T-cell (primary cell): ENCODE measurements at places on chromosomes 4 and X.

DNA sequence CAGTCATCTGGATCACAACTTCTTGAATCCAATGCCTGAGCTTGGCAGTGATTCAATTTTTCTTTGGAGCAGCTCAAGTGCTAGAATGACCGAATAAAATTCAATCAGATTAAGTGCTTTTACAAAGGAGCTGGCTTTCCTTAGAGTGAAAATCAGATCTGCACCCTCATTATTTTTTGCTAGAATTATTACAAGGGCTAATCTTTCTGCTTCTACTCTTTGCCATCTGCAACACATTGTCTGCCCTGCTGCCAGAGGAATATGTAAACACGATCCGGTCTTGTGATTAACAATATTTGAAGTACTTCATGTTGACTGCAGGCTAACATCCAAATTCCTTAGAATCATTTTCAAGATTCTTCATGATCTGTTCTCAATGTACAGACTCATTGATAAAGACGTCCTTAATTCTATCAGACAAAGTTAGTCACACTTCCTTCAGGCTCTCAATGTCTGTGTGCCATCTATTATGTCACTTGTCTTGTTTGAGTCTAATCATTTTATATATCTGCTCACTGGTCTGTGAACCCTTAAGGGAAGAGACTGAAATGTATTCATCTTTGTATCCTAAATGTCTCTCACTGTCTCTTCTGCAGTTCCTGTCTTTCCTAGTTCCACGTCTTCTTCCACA, 531.2 kb downstream of the GALNTL6 start:
- DNase-seq: no peak

- DNase-seq: no peak
These were observed 556 bp upstream of the SLC25A43 start for GRCh38 chrX:119398587-119398973.

GRCh38 chr4:130393642-130394041, 1297.7 kb downstream of the C4orf33 start:
- DNase-seq: no peak

- no peak for DNase-seq
These were observed 82.1 kb upstream of the BANK1 start for GRCh38 chr4:101708293-101709039.

DNA sequence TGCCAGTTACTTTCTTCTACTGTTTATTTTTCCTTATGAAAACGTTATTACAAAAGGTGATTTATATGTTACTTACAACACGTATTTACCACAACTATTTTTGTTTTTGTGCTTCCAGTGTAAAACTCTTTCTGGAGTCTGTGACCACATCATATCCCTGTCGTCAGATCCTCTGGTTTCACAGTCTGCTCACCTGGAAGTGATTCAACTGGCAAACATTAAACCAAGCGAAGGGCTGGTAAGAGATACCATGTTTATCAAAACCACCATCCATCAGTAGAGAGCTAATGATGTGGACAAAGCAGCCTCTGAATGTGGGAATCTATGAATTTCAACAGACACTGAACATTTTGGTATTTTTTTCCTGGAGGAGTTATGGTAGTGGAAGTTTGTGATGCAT, 116.1 kb downstream of the CNKSR2 start:
- no peak for DNase-seq

DNA sequence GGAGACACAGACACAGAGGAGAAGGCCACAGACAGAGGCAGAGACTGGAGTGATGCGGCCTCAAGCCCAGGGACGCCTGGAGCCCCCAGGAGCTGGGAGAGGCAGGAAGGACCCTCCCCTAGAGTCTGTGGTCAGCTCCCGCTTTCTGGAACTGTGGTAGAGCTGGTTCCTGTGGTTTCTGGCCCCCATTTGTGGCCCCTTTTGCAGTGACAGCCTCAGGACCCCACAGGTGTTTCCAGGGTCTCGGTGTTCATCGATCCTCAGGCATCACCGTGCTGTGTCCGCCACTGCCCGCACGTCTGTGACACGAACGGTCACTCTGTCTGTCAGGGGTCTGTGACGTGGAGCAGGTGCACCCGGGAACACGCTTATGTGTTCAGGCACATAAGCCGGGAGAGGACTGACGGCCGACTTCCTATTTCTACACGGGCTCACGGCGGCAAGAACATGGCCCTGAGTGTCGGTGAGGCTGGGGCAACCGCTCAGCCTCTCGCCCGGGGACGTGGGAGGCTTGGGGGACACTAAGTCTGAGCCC, 7.9 kb downstream of the GTPBP6 start:
- DNase-seq: no peak

DNA sequence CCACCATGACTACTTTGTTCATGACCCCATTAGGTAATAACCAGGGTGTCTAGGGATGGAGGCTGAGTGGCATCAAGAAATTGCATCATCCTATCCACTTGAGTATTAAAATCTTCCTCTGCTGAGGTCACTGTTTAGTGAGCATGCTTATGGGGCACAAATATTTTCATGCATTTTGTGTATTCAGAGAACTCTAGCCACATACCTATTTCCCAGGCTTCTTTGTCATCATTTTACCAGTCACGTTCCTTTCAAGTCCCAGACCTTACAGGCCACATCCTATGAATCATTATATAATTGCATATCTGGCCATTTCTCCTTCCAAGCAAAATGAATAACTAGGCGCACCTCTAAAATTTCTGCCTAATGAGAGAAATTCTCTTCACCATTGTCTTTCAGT, 1882.9 kb upstream of the AGA start:
- DNase-seq: no peak

- no peak for DNase-seq
These were observed 260.6 kb downstream of the NKX6-1 start for GRCh38 chr4:84238247-84239090.

DNA sequence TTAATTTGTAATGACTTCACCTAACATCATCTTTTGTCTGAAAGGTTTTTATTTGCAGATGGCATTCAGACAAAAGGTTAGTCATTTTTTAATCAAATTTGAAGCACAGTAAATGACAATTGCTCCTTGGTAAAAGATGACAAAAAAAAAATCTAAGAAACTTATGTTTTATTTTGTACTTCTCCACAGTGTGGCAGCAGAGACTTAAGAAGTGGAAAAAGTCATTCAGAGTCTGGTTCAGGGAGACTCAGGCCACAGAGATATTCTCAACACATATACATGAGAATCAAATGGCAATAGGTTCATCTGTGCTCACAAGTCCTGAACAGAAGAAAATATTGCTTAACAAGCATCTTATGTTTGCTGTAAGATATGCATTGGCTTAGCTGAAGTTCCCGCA, 436.2 kb downstream of the KCNIP4 start:
- no peak for DNase-seq

GRCh38 chrX:39121903-39122302, 320.6 kb downstream of the MID1IP1 start:
- DNase-seq: no peak

DNA sequence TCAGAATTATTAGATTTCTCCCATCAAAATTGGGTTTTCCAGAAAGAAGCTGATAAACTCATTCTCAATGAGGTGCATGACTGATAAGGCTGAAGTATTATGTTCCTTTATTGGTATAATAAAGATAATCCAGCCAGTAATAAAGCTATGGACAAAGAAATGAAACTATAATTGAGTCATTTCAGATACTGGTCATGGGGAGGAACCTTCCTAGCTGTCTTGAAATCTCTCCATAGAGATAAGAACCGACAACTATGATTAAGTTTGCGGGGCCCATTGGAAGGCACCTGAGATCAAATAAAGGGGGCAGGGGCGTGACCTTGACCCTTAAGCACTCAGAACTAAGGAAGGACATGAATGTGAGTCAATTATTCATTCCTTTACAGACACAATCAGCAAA, 47.8 kb downstream of the RAI2 start:
- no peak for DNase-seq

DNA sequence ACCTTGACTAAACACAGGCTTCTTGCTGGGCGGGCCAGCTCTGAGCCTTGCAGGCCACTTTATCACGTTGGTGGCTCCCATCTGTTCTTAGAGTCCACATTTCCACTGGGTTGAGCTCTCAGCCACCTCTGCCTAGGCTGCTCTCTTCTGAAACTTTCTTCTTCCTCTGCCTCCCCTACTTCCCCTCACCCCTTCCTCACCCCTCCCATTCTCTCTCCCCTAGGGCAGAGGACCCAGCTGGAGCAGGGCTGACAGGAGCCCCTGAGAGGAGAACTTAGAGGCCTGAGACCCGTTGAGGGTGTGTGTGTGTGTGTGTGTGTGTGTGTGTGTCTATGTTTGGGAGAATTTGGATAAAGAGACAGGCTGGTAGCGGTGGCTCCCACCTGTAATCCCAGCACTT, 19.9 kb upstream of the TMSB4X start:
- no peak for DNase-seq

GRCh38 chr4:13700021-13700857, 72.7 kb upstream of the BOD1L1 start:
- no peak for DNase-seq

- DNase-seq: no peak
These were observed 20.9 kb downstream of the RGS12 start for GRCh38 chr4:3313556-3314228.

DNA sequence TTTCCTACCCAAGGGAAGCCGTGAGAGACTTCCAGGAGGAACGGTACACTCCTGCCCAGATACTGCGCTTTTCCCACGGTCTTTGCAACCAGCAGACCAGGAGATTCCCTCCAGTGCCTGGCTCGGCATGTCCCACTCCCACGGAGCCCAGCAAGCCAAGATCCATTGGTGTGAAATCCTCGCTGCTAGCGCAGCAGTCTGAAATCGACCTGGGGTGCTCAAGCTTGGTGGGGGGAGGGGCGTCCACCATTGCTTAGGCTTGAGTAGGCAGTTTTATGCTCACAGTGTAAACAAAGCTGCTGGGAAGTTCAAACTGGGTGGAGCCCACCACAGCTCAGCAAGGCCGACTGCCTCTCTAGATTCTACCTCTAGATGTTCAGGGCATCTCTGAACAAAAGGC, 284.8 kb upstream of the FGF13 start:
- no peak for DNase-seq
